Stimulated activated CD4-positive, alpha-beta T cell treated with anti-CD3 and anti-CD28 coated beads, Interleukin-1b, Interleukin-23, amount 100 ng/mL, for 1 hour (primary cell): ENCODE measurements at places on chromosomes 5 and 9.

GRCh38 chr5:134964359-134965270 lies 3.1 kb upstream of the CATSPER3 start:
- no peak for DNase-seq

DNA sequence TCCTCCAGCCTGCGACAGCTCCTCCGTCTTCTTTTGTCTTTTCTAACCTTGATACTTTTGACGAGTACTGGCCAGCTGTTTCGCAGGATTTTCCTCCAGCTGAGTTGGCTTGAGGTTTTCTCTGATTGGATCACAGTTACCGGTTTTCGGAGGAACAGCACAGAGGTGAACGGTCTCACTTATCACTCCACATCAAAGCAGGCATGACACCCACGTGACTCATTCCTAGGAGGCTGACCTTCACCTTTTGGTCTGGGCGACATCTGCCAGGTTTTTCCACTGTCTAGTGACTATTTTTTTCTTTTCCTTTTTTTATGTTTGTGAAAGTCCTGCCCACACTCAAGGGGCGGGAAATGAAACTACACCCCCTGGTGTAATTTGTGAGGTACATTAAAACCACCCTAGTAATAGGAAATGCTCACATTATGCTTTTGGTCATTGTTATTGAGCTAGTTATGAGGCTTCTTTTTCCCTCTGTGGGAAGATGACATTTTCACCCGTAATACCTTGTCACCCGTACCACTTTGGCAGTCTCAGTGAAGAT lies 319.2 kb downstream of the GADD45G start:
- no peak for DNase-seq

GRCh38 chr5:124650147-124650561 lies 96.3 kb downstream of the ZNF608 start:
- DNase-seq: no peak

GRCh38 chr5:172531704-172532026 lies 77.3 kb upstream of the SH3PXD2B start:
- DNase-seq: no peak
